NCI-H446 treated with DMSO at 0.1 percent for 48 hours (cell line): ENCODE measurements at places on chromosomes 6 and 20.
A peak's percentile ranks its signal among the peaks of the same experiment; 100 is the strongest.

- DNase-seq: no peak
Observed at GRCh38 chr6:137552809-137553208, 58.6 kb upstream of the OLIG3 start.

GRCh38 chr6:152922706-152923105 is 60.1 kb downstream of the FBXO5 start:
- DNase-seq: no peak

GRCh38 chr6:138293428-138294395 is 75.4 kb upstream of the PBOV1 start:
- no peak for DNase-seq

DNA sequence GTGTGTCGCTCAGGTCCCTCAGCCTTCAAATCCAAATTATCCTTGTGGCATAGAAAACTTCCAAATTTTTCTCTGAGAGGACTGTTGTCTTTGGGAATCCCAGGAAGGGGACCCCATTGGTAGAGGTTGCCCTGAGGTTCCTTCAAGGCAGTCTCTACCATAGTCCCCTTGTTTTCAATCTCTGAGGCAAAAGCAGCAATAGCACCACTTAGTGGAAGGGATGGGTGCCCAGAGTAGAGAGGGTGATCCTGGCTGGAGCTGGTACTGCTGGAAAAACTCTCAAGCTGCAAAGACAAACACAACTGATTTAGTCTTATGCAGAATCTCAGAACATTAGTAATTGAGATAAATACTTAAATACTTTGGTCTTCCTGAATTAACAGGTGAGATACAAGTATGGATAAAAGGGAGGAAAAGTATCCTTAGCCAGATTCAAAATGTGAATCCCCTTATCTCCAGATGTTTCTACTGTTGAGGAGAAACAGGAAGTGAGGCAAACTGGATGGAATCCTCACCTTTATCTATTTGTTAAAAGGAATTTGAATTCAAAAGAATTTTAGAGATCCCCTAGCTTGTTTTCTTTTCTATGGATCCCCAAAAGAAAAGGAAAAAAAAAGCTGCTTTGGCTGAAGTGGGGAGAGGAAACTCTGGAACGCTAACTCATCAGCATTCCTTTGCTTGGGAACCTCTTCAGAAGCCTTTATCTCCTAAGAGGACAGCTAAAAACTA is 13.4 kb downstream of the ZNF318 start:
- DNase-seq: no peak

GRCh38 chr6:13863699-13864155 is 49.4 kb upstream of the MCUR1 start:
- DNase-seq: no peak

- peak; percentile 60 for DNase-seq
Observed at GRCh38 chr6:57305761-57306160, 11.7 kb upstream of the PRIM2 start.

- DNase-seq: no peak
Observed at GRCh38 chr20:34475979-34476736, 40.1 kb upstream of the DYNLRB1 start.

- DNase-seq: peak; percentile 71
Observed at GRCh38 chr6:41846666-41847237, 48.4 kb downstream of the USP49 start.

DNA sequence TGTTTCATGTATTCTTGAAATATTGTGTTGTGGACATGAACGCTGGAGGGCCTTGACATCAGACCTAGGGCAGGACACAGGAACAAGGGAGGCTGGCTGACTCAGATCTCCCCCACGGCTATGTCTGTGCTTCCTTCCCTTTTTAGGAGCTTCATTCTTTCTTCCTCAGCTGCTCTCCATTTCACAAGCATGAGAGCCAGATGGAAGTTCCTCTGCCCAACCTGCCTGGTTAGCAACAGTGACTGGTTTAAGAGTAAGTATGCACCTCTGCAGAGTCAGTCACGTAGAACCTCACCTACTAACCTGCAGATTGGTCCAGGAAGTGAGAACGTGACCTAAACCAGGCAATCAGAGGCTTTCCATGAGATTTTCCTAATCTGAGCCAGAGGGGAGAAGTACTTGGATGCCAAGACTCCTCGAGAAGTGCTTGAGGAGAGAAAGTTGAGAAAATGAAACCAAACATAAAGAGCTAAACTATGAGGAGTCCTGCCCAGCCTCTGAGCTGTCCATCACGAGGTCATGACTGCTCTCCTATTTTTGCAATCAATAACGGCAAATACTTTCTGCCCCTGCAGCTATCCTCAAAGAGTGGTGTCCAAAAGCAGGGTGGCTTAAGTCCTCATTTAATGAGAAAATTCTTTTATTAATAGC is 465.2 kb upstream of the CITED2 start:
- no peak for DNase-seq

GRCh38 chr6:20969551-20969950 is 435.3 kb downstream of the CDKAL1 start:
- no peak for DNase-seq
